ENCODE measurements at places on chromosomes 12 and 14. TPM values are rescaled to one million over a fixed set of nuclear protein-coding genes. Genes with fewer than 3 reads are reported as not detected.
A peak's percentile ranks its signal among the peaks of the same experiment; 100 is the strongest.

DNA sequence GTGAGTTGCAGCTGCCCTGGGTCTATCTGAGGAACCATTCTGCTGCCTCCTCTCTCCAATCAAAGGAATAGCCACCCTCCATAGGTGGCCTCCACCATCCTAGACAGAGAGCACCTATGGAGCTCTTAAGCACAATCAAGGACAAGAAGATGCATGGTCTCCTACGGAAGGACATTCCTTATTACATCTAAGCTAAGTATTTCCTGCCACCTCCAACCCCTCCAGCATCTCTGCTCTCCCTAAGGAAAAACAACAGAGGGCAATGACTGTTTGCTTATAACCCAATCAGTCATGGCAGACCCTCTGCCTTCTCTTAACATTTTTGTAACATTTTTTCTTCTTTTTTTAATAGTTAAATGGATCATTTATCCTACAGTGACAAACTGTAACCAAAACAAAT lies 14.8 kb upstream of the OR6J1 start:
- DNase-seq, result no peak

Gene RPS6KL1
- total RNA-seq, result 7.6 TPM

Gene DBX2
- total RNA-seq, result 0.51 TPM

DNA sequence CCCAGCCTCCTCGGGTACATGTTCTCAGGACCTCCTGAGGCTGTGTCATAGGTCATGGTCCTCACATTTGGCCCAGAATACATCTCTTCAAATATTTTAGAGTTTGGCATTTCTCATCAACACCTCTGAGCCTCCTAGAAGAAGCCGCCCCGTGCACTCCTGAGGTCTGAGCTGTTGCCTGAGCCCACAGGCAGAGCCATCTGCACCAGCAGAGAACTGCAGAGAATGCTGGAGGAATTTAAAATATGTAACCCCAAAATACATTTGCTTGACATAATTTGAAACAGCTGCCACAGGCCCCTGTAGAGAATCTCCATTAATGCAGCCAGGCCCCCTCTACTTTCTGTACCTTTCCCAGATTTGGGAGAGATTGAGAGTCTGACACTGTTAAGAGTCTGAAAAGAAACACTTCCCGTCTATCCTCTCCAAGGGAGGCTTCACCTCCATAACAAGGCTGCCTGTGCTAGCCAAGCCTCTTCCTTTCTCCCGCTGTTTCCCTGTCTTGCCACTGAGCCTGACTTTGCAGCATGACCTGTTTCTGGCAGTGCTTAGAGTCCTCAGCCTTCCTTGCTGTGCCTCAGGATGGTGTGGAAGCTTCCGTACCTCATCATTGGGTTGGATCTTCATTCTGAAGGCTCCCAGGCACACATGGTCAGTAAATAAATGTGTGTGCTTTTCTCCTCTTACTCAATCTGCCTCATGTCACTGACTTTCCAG lies 95.4 kb upstream of the SFSWAP start:
- DNase-seq, result no peak

DNA sequence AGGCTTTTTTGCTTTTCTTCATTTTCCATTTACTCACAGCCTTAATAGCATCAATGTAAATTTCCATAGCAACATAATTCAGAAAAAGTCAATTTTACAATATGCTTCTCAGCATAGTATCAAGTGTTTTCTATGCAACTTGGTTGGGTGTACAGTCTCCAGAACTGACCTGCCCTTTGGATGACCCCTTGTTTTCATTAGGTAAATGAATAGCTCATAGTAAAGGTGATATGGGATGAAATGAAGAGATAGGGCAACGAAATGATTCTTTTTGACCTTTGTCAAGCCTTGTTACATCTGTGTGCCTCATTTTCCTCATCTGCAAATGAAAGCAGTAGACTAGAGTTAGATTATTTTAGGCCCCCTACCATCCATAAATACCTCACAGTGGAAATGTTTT lies 1081.0 kb downstream of the TMTC2 start:
- DNase-seq, result no peak

DNA sequence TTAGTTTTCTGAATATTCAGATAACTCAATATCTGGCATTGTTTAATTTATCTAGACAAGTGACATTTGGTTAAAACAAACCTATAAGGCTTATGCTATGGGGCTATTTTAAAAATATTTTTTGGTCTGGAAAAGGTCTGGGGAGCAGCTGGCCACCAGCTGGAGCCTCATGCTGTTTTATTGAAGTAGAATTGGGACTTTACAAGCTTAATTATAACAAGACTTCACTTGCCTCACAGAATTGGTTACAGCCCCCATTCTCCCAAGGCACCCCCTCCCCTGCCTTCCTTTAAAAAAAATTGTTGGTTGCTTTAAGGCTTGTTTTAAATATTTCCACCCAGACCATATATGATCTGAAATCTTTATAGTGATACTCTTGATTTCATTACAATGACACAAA lies 453.9 kb downstream of the ADAMTS20 start:
- DNase-seq, result no peak

DNA sequence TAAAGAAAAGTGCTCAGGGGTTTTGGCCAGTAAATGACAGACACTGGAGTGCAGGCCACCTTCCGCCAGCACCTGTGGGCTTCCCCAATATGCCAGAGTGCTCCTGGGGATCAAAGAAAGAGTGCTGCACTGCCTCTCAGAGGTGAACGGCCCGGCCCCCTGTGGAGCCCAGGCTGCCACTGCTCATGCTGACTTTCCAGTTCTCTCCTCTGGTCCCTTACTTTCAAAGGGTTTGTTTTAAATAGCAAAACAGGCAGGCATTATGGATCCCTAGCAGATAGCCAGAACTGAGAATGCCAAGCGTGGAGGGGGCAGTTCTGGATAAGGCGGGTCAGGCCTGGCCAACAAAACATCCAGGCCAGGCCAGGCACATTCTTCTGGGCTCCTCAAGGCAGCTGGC lies 59.6 kb downstream of the MDM2 start:
- DNase-seq, result no peak

Gene PLCZ1
- total RNA-seq, result not detected

GRCh38 chr14:49865431-49865859 lies 12.9 kb upstream of the NEMF start:
- peak; percentile 86 for DNase-seq

DNA sequence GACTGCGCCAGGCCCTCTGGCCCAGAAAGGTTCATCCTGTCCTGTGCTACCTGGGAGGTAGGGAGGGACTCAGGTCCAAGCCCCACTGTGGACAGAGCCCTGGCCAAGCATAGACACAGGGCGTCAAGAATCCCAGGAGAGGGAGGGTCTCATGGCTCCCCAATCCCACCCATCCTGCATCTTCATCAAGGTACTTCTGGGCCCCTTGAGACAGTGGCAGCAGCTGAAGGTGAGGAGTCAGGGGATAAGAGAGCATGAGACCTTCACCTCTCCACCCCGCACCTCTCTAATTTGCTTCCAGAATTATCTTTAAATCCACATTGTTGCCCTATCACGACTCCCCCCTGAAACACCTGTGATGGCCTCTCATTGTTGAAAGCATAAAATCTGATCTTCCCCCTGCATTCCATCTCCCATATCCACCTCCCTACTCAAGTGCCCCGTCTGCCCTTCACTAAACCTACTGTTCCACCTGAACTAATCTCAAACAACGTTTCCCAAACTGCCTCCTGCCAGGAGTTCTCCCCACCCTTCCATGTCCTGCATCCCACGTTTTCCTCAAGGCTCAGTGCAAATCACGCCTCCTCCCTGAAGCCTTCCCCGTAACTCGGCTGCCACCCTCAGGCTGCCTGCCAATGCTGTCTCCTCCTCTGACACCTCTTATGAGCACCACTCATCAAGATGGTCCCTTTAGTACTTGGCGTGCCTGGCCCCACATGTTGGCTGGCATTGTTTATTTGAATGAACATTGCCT lies 27.1 kb downstream of the KRT18 start:
- no peak for DNase-seq

Gene BMP4
- 17.9 TPM for total RNA-seq

- DNase-seq, result no peak
Observed at GRCh38 chr12:24756479-24757024, 192.3 kb downstream of the BCAT1 start.

Gene NRL
- 2.5 TPM for total RNA-seq

DNA sequence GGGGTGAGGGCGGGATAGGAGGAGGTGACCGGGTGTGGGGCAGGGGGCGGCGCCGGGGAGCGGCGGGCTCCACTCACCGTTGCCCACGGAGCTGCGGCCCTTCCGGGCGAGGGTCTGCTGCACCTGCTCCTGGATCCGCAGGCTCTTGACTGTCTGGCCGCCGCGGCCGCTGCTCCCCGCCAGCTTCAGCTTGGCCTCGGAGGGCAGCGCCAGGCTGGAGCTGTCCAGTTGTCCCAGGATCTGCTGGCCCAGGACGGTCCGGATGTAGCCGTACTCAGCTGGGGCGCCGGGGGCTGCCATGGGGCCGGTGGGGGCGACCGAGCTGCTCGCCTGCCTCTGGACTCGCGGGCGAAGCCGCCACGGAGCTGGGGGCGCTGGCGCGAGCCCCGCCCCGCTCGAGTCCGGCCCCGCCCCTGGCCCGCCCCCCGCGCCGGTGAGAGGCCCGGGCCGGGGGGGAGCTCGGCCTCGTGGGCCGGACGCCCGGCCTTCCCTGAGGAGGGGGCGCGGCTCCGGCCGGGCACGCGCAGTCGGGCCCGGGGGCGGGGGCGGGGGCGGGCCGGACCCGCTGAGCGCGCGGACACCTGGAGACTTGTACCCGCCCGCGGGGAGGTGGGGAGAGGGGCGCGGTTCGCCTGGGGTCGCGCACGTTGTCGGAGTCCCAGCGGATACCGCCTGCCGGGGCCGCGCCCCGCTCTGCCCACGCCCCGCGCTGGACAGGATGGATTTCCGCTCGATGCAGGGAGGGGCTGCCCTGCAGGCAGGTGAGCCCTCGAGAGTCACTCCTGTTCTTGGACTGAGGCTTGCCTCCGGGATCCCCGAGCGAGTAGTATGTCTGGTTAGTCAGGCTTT lies at the start of gene PKP2:
Gene PKP2, minus strand, starts transcription at position 346 of the 849 bp plus-strand sequence. Its CDS starts 46 bp downstream, at position 300.
- DNase-seq, result no peak

GRCh38 chr14:103136388-103137271 lies 13.4 kb downstream of the TNFAIP2 start:
- DNase-seq, result no peak

DNA sequence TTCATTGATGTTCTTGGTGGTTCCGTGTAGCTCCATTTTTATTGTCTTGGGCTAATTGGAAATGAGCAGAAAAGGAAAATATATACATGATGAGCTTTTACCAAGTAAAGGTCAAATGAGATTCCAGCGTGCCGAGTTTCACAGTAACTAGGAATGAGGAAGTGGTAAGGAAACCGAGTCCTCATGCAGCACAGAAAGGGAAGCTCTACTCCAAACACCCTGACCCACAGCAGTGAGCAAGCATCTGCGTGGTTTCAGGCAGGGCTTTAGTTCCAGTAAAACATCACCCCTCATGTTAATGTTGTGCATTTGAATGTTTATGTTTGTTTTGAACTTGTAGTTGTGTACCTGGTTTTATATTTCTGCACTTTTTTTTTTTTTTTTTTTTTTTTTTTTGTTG lies 208.0 kb downstream of the SLC41A2 start:
- no peak for DNase-seq

Gene C12orf50
- total RNA-seq, result not detected

Data from right atrium auricular region (tissue), 2 donors.